ENCODE measurements at places on chromosomes 7 and 10.

GRCh38 chr7:108026116-108026515 lies 23.2 kb upstream of the LAMB1 start:
- DNase-seq, result no peak

- no peak for DNase-seq
Measured at GRCh38 chr7:19939746-19940145, 166.3 kb upstream of the TMEM196 start.

- DNase-seq, result no peak
Measured at GRCh38 chr10:43942096-43942850, 293.6 kb upstream of the ZNF32 start.

- no peak for DNase-seq
Measured at GRCh38 chr10:84185526-84186175, 8.7 kb upstream of the CDHR1 start.

- DNase-seq, result no peak
Measured at GRCh38 chr7:126804604-126805003, 448.1 kb downstream of the GRM8 start.

- no peak for DNase-seq
Measured at GRCh38 chr10:95505084-95505610, 56.0 kb downstream of the SORBS1 start.
